ENCODE measurements at places on chromosomes 4 and X. TPM values are rescaled to one million over a fixed set of nuclear protein-coding genes. Genes with fewer than 3 reads are reported as not detected.

DNA sequence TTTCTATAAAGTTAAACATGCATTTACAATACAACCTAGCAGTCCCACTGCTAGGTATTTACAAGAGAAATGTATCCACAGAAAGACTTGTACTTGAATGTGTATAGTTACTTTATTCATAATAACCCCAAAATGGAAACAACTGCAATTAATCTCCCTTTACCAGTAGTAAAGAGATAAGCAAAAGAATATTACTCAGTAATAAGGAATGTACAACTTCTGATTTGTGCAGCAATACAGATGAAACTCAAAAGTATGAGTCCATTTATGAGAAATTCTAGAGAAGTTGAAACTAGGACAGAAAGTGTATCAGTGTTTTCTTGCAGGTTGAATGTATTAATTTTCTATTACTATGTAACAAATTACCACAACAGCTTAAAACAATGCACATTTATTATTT, 15.2 kb downstream of the USP53 start:
- no peaks in the 10 kb centered on the region for H3K27me3 ChIP-seq
- no peak for DNase-seq
- H3K27ac ChIP-seq = no peak overlapping the region
- H3K4me1 ChIP-seq = no peaks in the 10 kb centered on the region

DNA sequence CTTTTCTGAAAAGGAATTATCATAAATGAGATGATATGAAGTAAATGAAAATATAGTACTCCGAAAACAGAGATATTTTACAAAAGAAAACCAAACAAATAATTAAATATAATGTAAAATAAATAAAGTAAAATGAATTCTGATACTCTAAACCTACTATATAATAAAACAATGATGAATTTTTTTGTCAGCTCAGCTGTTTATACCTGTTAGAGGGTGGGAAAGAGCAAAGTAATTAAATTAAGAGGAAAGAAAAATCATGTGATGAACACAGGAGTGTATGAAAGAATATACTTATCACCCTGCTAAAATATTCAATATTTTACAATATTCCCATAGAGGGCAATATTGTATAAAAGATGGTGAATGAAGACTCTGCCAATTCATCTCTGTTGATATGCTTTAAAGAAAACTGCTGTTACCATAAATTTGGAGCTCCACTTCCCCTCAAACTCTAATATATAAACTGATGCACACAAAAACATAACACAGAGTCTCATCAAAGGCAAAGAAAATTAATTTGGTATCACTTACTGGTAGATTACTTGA, 6.5 kb upstream of the NDST4 start:
- no peaks in the 10 kb centered on the region for H3K27me3 ChIP-seq
- H3K27ac ChIP-seq = no peak overlapping the region
- no peak overlapping the region for H3K4me3 ChIP-seq
- H3K4me1 ChIP-seq = peaks cover 12% of the 10 kb centered on the region
- H3K36me3 ChIP-seq = no peaks in the 10 kb centered on the region

DNA sequence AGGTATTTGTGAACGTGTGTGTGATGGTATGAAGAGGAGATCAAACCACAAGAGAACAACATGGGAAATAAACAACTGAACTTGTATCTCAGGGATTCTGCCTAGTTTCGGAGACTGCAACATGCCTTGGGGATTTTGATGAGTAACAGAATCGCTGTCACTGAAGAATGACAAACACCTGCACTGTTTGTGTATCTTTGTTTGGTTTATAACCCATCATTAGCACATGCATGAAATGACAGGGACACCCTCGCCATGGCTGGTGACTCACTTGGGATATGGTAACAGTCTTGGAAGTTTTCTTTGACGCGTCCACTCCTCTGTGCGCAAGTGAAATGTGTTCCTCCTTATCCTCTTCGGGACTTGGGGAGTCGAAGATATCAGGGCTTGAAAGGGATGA, 30.3 kb upstream of the MAP3K15 start:
- no peak overlapping the region for H3K27ac ChIP-seq
- H3K4me1 ChIP-seq = no peaks in the 10 kb centered on the region
- H3K27me3 ChIP-seq = no peaks in the 10 kb centered on the region
- no peak overlapping the region for H3K4me3 ChIP-seq

DNA sequence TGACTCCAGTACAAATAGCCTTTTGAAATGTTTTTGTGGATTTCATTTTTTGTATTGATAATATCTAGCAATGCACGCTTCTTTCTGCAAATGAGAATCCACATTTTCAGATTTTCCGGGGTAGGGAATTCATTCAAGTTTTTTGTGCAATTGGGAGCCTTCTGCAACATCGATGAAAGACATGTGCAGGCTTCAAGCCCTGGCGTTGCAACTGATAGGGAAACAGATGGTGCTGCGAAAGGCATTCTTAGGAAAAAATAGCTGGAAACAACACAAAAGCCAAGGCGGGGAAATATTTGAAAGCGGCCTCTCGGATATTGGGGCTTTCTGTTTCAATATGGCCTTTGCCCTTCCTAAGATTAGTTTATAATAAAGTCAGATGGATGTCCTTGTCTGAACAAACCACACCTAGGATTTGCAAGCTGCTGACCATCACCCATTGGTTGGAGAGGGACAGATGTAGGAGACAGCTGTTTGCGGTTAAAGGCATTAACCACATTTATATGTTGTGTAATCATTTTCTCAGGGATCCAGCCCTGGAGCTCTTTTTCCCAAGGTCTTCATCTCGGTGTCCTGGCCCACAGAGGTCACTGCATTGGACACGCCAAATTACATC, 136.5 kb downstream of the PRKX start:
- no peak overlapping the region for H3K27ac ChIP-seq
- H3K4me3 ChIP-seq = no peak overlapping the region
- H3K4me1 ChIP-seq = no peaks in the 10 kb centered on the region
- no peak for DNase-seq
- H3K27me3 ChIP-seq = no peaks in the 10 kb centered on the region

GRCh38 chrX:84363663-84364062, 138.6 kb downstream of the HDX start:
- 0 out of 2 replicates have a peak overlapping the region, but pooled peaks have one; percentile 62 for H3K27ac ChIP-seq
- H3K27me3 ChIP-seq = no peaks in the 10 kb centered on the region

DNA sequence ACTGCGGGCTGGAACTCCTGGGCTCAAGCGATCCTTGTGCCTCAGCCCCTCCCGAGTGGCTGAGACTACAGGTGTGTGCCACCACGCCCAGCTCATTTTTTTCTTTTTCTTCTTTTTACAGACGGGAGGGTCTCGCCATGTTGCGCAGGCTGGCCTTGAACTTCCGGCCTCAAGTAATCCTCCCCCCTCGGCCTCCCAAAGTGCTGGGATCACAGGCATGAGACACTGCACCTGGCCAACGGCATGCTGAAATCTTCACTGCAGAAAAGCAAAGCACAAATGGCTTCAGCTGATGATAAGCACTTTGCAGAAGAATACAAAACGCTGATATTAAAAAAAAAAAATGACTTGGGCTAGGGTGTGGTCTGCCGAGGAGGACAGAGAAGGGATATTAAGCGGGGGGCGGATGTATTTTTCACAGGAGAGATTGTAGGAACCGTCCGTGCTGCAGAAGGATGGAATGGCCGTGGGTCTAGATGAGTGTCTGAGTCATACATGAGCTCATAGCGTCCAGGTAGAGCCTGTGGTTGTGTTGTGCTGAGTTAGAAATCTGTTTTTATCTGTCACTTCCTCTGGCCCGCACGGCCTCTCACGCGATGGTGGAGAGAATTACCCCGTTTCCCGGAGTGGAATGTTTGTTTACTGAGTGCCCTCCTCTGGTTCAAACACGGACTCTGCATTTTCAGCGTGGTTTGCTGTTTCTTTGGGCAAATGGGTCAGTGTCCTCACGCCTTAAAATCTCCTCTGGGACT, 8.5 kb upstream of the AKAP17A start:
- no peaks in the 10 kb centered on the region for H3K36me3 ChIP-seq
- DNase-seq = peak; percentile 26
- H3K27ac ChIP-seq = no peak overlapping the region

Gene NDP
- total RNA-seq = 0.27 TPM

Gene GPR119
- total RNA-seq = not detected

All from GM23338 (cell line).